ENCODE measurements at places on chromosomes 1 and 21.

GRCh38 chr1:113760102-113761080 is 1.1 kb upstream of the PHTF1 start:
- no peak for DNase-seq

DNA sequence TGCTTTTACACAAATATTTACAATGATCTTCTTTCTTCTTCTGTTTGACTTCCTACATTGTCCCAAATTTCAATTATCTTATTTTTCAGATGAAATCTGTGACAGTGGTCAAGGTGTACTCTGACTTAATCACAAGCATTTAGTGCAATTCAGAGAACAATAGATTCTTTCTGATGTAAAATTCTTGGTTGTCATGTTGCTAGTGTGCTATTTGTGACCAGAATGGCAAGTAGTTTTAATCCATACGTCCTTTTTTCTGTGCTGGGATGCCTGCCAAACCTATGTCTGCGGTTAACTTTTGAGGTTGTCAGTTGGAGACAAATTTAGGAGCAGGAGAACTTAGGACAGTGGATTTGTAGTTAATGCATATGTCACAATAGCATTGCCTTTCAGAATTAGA is 31.0 kb downstream of the NCAM2 start:
- no peak for DNase-seq

DNA sequence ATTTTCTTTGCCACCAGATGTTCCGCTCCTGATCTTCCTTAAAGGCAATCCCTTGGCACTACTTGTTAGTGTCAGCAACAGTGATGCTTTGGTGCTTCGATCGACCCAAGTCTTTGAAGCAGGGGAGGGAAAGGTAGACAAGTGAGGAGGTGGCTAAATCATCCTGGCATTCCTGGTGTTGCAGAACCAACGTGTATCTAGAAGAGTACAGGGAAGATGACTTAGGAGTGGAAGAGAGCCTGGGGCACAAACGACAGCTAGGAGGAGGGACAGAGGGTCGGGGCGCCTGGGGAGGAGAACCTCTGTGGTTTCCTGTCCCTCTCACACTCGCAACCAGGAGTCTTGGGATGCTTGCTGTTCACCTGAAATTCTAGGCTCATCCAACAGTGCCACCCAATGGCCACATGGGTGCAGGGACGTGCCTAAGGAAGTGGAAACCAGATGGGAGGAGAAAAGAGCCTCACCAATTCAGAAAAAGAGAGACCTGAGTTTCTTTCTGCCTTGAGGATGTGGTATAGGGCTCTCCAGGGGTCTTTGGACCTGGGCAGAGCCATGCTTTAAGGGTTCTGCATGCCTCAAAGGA is 9.5 kb upstream of the KCNA2 start:
- peak; percentile 48 for DNase-seq

- no peak for DNase-seq
These were observed 98.0 kb upstream of the HP1BP3 start for GRCh38 chr1:20885121-20885520.

DNA sequence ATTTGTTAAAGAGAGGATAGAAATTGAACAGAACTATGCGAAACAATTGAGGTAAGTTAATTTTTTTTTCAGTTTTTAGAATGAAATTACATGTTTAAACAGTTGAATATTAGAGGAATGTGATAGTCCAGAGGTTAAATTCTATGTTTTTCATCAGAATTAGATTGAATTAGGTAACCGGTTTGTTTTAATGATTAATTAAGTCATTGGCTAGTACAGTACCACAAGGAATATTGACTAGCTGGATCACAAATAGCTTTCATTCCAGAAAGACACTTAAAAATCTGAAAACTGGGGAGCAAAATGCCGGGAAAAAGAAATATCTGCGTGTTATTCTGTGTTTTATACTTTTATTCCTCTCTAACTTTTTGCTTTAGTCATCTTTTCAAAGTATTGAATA is 51.6 kb downstream of the FNBP1L start:
- DNase-seq, result no peak

DNA sequence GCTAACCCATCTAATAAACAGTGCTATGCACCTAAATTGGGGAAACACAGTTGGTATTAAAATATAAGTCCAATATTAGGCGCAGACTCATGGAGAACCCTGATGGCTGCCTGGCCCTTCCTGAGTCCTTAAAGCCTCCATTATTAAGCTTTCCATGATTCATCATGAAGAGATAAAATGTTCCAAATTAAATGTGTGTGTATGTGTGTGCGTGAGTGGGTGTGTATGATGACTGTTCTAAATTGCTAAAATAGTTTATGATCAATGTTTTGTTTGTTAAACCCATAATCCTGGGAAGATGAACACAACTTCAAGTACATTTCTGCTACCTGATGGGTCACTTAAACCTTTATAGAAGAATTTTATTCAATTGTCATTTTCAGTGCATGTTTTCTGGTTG is 6.3 kb upstream of the RBBP5 start:
- DNase-seq, result no peak

DNA sequence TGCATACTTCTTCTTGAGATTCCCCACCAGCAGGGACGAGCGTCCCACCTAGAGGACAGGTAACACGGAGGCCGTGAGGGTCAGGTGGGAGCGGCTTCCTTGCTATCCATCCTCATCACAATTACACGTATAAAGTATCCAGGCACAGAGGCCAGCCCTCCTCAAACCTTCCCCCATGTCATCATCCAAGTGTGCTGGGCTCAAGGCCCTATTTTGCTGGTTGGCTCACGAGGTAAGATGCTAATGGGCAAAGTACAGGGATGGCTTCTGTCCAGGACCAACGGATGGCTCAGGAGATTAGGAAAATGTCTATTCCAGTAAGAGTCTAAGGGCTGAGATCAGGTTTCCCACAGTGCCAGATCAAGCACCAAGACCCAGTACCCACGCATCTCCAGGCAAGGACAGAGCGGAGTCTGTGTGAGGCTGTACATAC is 11.5 kb upstream of the A3GALT2 start:
- DNase-seq, result no peak

GRCh38 chr1:9891207-9891606 is 18.9 kb downstream of the CTNNBIP1 start:
- no peak for DNase-seq

- DNase-seq, result peak; percentile 92
These were observed 18.7 kb downstream of the KIAA2013 start for GRCh38 chr1:11907275-11908094.

GRCh38 chr1:147719711-147720225 is 40.6 kb downstream of the GJA5 start:
- no peak for DNase-seq

- peak; percentile 70 for DNase-seq
These were observed at the start of gene KCNJ6 for GRCh38 chr21:37916310-37917051. KCNJ6 (minus strand) TSS chr21:37916457; CDS start chr21:37840682, 75,775 bp downstream.

DNA sequence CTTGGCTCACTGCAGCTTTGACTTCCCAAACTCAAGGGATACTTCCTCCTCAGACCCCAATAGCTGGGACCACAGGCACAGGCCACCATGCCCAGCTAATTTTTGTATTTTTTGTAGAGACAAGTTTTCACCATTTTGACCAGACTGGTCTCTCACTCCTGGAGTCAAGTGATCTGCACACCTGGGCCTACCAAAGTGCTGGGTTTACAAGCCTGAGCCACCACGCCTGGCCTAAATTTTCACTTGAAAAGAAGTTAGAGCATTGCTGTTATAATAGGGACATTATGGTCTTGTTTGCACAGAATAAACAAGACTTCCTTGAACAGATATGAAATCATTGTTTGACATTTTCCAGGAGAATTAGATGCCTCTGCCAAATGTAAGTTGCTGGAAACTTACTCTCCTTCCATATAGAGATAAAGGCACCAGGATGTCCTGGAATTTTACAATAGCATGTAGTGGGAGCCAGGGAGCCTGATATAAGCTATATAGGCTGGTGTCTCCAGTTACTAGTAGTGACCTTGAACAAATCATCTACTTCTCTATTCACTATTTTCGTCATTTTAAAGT is 16.9 kb downstream of the SLC35A3 start:
- DNase-seq, result no peak

- no peak for DNase-seq
These were observed 45.9 kb downstream of the SYF2 start for GRCh38 chr1:25186161-25187007.

- no peak for DNase-seq
These were observed 212.8 kb downstream of the PBX1 start for GRCh38 chr1:164771619-164772361.

DNA sequence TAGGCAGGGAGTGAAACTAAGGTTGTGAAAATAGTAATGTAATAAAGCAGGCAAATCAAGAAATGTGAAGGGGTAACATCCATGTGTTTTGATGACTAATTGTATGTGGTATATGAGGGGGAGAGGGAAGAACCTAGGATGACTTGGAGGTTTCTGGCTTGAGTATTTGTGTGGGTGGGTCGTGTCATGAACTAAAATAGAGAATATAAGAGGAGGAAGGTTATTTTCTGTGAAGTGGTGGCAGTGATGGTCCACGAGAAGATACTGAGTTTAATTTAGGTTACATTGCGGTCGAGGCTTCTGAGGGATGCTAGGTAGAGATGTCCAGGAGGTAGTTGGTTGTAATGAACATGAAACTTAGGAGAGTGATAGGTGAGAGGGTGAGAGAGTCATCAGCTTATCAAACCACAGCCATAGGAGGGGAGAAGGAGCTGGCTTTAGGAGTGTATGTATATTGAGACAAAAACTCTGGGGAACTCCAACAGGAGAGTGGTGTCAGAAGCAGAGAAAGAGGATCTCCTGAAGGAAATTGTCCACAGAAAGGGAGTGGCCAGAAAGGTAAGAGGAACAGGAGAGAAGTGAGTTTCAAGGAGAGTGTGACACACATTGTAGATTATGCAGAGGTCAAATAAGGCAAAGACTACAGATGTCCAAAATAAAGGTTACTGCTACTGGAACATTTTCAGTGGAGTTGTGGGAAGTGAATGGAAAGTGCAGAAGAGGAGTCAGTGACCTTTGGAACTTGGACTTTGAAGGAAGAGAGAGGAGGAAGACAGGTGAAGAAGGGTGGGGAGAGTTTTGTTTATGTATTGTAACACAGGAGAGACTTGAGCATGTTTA is 89.0 kb upstream of the MACF1 start:
- no peak for DNase-seq

GRCh38 chr1:115088115-115088778 is 1.1 kb downstream of the TSPAN2 start:
- DNase-seq, result no peak
